ENCODE measurements at places on chromosomes 12 and 14.

- no peak for DNase-seq
These were observed 812.4 kb downstream of the NRXN3 start for GRCh38 chr14:78982551-78982950.

DNA sequence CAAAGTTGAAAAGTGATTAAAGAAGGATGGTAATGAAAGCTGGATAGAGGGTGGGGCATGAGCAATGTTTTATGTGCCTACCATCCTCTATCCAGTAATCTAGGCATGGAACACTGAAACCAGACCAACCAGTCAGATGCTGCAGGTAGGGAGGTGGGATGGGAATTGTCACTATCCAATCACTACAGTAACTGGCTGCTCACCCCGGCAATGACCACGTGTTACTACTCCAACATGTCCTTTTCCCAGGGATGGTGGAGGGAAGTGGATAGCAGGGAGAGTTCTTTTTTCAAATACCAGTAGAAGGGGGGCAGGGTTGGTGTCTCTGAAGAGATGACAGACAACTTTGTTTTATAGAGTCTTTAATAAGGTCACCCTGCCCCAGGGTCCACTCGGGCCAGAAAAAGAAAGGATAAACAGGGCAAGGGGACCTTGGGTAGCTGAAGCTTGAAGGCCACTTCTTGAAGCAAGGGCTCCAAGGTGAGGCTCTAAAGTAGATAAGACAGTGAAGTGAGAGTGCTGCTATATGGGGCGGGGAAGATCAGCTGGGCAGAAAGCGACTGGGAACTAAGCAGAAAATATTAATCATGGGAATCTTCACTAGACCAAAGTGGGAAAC, 14.7 kb upstream of the CDH24 start:
- DNase-seq: no peak

GRCh38 chr12:52216807-52217206, 16.2 kb upstream of the KRT7 start:
- no peak for DNase-seq

GRCh38 chr12:41380878-41381277, 192.8 kb downstream of the PDZRN4 start:
- DNase-seq: no peak

DNA sequence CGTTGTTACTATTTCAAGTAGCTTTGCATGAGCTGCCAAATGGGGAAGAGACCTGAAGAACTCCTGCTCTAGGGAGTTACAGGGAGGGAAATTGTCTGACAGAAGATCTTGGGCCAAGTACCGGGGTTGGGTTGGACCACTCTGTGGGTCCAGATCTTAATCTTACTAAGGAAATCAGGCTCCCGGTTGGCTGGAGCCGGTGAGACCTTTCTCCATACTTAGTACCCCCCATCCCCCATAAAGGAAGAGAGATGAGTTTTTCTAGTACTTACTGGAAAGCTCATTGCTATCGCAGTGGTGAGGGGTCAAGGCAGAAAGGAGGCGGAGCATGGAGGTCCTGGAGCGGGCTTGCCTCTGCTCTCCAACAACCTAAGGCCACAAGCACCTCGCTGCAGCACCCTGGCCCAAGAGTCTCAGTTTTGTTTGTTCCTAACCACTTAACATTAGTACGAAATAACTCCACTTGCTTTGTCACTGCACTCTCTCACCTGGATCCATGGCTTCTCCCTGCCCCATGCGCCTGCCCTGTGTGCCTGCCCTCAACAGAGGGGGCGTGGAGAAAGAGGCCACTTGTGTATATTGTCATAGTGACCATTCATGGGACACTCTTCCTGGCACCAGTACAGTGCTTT, 6.8 kb upstream of the UNC119B start:
- no peak for DNase-seq

GRCh38 chr14:64755781-64756221, 51.6 kb downstream of the PLEKHG3 start:
- no peak for DNase-seq

- DNase-seq: no peak
These were observed 148.8 kb upstream of the BMP4 start for GRCh38 chr14:54105406-54105805.

GRCh38 chr12:53530920-53531319, 23.6 kb upstream of the NPFF start:
- DNase-seq: no peak

DNA sequence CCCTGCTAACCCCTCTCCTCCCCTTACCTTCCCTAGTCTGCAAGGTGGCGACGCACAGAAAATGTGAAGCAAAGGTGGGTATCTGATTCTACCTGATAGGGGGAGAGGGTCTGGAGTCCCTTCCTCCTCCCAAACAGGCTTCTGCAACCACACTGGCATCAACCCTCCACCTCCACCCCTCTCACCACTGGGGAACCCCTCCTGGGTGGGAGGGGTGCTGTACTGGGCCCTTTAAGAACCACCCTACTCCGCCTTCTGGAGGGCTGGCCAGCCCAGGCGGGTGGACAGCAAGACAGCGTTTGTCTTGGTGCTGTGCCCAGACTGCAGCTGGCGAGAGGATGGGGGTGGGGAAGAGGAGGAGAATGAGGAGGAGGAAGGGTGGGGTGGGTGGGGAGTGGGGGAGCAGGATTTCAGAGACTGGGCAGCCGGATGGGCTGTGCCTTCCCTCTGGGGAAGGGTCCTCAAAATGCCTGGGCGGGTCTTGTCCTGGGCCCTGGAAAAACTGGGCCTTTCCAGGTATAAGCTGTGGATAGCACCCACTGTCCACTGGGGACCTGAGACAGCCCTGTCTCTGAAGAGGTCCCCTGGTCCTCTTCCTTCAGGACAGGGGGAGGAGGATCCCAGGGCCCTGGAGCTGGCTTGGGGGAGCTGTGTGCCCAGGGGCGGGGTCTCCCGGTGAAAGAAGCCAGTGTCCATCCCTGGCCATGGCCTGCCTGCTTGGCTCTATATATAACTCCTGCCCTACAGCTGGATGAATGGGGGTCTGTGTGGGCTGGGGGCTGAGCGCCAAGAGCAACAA, 2.8 kb downstream of the TNS2 start:
- no peak for DNase-seq

GRCh38 chr12:22474970-22475720, 69.2 kb downstream of the C2CD5 start:
- DNase-seq: no peak

- DNase-seq: no peak
These were observed 5.6 kb downstream of the CABP1 start for GRCh38 chr12:120646044-120646443.

DNA sequence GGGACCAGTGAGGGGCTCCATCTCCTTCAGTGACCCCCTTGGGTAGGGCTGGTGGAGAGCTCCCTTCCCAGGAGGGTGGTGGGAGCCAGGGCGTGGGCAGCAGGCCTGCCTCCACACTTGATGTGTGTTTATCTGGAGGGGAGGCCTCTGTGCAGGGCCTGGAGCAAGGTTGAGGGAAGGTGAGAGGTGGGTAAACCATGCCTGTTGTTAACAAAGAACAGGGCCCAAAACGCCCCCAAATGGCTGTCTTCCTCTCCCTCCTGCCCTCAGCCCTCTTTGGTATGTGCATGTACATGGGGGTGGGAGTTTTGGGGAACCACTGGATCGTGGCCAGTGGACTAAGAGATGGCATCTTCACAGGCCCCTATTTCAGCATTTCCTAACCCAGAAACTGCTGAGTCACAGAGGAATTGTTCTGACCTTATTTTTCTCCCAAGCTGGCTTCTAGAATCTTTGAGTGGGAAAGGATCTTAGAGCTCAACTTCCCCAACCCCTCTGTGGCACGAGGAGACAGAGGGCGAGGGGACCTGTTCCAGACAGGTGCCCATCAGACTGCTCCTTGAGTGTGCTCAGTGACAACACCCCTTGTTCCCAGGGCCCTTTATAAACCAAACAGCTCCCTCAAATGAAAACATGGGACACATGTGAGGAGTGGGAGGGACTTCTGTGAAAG, 3.6 kb downstream of the SLC48A1 start:
- no peak for DNase-seq

DNA sequence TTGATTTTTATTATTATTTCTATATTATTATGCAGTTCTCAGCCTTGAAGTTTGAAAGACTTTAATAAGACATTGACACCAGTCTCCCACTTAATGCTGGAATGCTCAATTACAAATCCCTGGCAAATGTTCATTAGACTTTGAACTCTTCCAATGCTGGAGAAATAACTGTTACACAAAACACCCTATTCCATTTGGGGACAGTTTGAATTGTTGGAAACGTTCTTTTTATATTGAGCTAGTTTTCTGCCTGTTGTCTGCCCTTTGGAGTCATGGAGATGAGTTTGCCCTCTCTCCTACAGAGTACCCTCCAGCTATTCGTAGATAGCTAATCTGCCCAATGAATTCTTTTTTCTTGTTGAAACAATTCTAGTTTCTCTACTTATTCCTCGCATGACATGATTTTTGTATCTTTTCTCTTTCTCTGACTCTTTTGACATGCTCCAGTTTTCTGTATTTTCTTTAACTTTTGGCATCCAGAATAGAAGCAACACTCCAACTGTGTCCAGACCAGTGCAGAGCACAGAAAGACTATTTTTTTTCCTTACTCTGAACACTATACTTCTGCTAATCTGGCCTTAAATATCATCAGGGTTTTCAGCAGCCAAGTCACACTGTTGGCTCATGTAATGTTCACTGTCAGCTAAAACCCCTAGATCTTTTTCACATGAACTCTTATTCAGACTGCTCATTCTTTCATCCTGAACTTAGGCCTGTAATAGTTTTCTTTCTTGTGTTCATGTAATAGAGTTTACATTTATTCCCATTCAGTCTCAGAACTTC, 379.3 kb downstream of the RAD51B start:
- DNase-seq: no peak

GRCh38 chr14:66037361-66037760, 448.8 kb upstream of the CCDC196 start:
- DNase-seq: no peak

GRCh38 chr12:8087666-8088065, 5.6 kb downstream of the NECAP1 start:
- no peak for DNase-seq

Data from memory B cell (primary cell).